ENCODE measurements at places on chromosomes 2 and 18. TPM values are rescaled to one million over a fixed set of nuclear protein-coding genes. Genes with fewer than 3 reads are reported as not detected.

Gene DUSP2
- 1.3 TPM for total RNA-seq

Gene ADNP2
- 7.4 TPM for total RNA-seq

Gene CD226
- 0.95 TPM for total RNA-seq

DNA sequence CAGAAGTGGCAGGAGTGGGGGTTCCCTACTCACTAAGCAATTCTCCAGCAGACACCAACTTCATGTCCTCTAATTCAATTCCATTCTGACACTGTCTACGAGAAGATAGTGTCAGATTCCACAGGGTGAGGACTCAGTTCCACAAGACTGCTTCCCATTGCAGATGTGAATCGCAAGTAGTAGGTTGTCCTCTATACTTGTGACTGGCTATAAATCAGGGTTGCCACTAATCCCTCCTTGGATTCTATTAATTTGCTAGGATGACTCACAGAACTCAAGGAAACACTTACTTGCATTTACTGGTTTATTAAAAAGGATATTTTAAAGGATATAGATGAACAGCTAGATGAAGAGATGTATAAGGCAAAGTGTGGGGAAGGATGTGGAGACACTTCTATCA is 184.1 kb upstream of the ACVR2A start:
- no peak for DNase-seq

GRCh38 chr18:70044632-70045031 is 97.0 kb upstream of the CD226 start:
- no peak for DNase-seq

DNA sequence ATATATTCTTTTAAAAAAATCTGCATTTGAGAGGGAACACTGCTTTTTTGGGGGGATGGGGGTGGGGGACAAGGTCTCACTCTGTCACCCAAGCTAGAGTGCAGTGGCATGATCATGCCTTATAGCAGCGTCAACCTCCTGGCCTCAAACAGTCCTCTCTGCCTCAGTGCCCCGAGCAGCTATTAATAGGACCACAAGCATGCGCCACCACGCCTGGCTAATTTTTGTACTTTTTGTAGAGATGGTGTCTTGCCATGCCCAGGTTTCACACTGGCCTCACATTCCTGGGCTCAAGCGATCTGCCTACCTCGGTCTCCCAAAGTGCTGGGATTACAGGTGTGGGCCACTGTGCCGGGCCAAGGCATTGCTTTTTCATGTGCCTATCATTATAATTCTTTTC is 154.2 kb downstream of the ATAD2B start:
- DNase-seq, result no peak

- no peak for DNase-seq
Observed at GRCh38 chr2:8343031-8343430, 338.8 kb upstream of the ID2 start.

GRCh38 chr2:83186105-83186760 is 1272.8 kb downstream of the SUCLG1 start:
- no peak for DNase-seq
